Natural killer cell treated with Interleukin-12 subunit alpha and Interleukin-12 subunit beta and Interleukin-15 and Interleukin-18, amount 100 ng/mL, for 72 hours (primary cell): ENCODE measurements at places on chromosomes 7 and 10.

DNA sequence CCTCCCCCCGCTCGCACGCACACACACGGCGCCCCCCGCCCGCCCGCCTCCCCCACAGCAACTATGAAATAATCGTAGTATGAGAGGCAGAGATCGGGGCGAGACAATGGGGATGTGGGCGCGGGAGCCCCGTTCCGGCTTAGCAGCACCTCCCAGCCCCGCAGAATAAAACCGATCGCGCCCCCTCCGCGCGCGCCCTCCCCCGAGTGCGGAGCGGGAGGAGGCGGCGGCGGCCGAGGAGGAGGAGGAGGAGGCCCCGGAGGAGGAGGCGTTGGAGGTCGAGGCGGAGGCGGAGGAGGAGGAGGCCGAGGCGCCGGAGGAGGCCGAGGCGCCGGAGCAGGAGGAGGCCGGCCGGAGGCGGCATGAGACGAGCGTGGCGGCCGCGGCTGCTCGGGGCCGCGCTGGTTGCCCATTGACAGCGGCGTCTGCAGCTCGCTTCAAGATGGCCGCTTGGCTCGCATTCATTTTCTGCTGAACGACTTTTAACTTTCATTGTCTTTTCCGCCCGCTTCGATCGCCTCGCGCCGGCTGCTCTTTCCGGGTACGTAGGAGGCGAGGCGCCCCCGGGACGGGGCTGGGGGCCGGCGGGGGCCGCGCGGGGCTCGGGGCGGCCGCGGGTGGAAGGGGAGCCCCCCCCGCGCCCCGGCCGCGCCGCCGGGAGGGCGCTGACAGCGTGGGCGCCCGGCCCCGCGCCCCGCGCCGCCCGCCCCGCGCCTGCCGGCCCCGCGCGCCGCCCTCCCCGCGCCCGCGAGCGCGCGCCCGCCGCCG lies 441 bp downstream of the BMI1 start:
- peak; percentile 69 for DNase-seq

DNA sequence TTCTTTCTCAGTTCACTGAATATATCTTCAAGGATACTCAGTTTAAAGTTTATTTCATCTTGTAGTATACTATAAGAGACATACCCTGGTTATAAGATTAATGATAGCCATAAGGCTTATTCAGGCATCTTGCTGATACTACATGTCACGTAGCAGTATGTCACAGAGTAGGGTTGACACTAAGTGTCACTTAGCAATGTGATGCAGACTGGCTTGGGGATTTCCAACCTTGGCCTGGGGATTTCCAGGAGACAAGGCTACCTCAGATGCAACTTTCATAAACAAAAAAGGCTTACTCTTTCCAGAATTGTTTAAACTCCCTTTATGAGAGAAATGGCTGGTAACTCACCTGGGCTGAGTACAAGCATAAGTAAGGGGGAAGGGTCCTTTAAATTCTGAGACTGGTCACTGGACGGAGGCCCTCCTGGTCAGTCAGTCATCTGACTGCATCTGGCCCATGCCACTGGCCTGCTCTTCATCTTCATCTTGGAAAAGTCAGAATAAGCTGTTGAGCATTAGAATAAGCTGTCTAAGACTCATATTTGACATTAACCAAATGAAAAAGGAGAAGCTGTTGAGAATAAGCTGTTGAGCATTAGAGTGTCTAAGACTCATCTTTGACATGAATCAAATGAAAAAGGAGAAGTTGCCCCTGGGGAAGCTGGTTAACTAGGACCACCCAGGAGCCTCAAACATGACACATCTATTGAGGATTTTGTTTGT lies 9.5 kb downstream of the SLC13A1 start:
- no peak for DNase-seq

DNA sequence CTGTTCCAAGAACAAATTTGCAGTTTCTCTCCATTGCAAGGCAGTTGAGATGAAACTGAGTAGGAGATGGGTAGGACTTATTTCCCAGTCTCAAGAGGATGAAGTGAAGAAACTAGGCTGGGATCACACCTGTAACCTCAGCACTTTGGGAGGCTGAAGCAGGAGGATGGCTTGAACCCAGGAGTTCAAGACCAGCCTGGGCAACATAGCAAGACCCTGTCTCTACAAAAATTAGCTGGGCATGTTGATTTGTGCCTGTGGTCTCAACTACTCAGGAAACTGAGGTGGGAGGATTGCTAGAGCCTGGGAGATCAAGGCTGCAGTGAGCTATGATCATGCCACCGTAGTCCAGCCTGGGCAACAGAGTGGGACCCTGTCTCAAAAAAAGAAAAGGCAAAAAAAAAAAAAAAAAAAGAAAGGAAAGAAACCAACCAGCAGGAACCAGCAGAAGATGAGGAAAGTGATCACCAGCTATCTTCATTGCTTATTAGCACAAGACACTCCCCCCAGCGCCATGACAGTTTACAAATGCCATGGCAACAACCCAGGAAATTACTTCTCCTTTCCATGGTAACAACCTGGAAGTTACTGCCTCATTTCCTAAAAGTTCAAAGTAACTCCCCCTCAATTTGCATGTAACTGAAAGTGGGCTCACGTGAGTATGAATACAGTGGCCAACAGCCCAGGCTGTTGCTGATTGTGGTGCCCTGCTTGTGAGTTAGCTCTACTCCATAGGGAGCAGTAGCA lies 18.3 kb upstream of the ST8SIA6 start:
- no peak for DNase-seq

DNA sequence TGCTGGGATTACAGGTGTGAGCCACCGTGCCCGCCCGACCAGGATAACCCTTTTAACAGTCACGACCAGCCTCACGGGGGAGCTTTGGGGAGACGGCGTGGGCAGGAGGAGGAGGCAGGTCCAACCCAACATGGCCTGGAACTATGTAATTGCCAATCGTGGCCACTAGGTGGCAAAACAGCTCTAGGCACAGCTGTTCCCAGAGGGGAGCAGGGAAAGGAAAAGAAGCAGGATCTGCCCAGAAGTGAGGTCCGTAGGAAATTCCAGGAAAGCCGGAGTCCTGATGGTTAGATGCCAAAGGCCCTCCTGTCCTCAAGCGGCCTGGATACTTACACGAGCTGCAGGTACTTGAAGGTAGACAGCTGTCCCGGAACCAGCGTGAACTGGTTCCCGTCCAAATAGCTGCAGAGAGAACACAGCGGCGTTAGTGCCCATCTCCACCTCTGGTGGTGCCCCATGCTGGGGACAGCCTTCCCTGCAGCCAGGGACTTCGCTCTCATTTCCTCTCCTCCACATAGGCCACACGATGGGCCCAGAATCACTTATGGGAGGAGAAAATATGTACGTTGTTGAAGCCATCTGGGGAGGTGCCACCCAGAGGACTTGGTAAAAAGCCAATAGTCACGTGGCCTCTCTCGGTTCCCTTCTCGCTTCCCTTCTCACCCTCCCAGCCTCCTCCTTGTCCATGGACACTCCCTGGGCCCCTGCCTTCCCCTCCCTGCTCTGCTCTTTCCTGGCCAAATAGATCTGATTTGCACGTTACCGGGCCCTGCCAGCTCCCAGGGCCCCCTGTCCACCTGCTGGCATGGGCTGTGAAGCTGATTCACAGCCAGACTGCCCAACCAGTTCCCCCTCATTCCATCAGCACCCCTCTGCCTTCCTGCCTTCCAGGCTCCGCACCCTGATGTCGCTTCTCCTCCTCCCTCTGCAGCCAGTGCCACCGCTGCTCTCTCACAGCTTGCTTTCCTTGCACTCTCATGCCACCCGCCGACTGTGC lies 148.1 kb downstream of the SLIT1 start:
- peak; percentile 69 for DNase-seq

DNA sequence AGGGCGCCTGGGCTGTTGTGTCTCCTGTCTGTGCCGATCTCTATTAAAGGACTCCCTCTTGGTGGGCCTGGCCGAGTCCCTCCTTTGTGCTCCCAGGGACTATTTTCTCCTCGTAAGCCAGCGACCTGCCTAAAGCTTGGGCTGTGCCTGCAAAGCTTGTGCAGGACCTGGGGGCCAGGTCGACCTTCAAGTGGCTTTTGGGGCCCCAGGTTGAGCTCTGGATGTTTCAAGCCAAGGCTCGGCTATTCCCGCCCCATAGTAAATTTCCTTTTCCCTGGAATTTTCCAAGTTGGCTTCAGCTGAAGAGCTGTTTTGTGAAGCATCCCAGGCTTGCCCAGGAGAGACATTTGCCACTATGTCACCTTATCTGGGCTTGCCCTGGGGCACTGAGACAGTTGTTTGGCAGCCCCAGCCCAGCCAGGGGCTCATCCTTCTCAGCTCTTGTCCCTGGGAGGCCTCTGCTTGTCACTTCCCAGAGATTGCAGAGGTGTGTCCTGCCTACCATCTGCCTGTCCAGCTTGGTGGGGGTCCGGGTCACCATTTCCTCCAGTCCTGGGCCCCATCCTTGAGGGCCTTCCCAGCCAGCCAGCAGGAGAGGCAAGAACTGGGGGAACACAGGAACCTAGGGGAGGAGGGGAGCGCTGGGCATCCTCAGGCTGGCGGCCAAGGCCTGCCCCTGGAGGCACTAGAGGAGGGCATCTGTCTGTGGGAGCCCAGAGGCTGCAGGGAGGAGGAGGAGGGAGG lies 20.2 kb downstream of the ZMIZ2 start:
- DNase-seq, result no peak

- no peak for DNase-seq
Observed at GRCh38 chr7:35680403-35681013, 14.4 kb downstream of the HERPUD2 start.
